ENCODE measurements at places on chromosomes 12 and 14.

GRCh38 chr14:25094171-25094907, 44.4 kb upstream of the STXBP6 start:
- H3K4me3 ChIP-seq = no peak overlapping the region
- no peaks in the 10 kb centered on the region for H3K27me3 ChIP-seq
- peaks cover 77% of the 10 kb centered on the region for H3K4me1 ChIP-seq
- H3K36me3 ChIP-seq = no peaks in the 10 kb centered on the region

DNA sequence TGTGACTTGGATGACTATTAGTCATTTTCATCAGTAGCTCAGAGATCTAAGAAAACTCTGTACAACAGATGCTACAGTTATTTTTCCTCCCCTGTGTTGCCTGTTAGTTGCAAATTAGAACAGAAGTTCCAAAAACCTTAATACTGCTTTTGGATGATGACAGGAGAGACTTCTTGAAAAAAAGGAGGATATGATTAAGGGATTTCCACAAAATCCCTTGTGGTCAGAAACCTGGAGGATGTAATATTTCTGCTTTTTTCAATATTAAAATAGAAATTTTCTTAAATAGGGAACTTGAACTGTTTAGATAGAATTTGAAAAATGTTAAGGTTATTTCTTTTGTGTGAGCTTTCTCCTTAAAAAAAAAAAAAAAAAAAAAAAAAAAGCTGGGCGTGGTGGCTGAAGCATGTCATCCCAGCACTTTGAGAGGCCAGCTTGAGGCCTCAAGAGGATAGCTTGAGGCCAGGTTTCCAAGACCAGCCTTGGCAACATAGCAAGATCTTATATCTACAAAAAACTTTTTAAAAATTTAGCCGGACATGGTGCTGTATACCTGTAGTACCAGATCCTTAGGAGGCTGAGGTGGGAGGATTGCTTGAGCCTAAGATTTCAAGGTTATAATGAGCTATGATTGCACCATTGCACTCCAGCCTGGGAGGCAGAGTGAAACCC, 14.1 kb downstream of the CMAS start:
- H3K27me3 ChIP-seq = no peaks in the 10 kb centered on the region
- H3K27ac ChIP-seq = no peak overlapping the region
- DNase-seq = no peak
- peaks cover 18% of the 10 kb centered on the region for H3K36me3 ChIP-seq

DNA sequence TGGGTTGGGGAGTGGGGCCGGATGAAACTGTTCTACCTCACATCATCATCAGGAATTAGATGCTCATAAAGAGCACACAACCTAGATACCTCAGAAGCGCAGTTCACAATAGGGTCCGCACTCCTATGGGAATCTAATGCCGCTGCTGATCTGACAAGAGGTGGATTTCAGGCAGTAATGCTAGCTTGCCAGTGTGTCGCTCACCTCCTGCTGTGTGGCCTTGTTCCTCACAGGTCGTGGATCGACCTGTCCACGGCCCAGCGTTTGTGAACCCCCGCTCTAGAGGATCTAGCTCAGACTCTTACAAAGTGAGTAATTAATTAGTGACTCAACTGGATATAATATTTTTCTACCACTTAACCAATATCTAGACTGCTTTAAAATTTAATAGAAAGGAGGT, 5.8 kb downstream of the PPP1R12A start:
- no peak overlapping the region for H3K27ac ChIP-seq
- H3K36me3 ChIP-seq = peaks cover 3% of the 10 kb centered on the region
- peaks cover 34% of the 10 kb centered on the region for H3K4me1 ChIP-seq
- DNase-seq = no peak
- no peaks in the 10 kb centered on the region for H3K27me3 ChIP-seq

- no peak overlapping the region for H3K4me3 ChIP-seq
- no peaks in the 10 kb centered on the region for H3K27me3 ChIP-seq
- peaks cover 10% of the 10 kb centered on the region for H3K36me3 ChIP-seq
Observed at GRCh38 chr14:64992328-64992885, 5.7 kb downstream of the FNTB start.

DNA sequence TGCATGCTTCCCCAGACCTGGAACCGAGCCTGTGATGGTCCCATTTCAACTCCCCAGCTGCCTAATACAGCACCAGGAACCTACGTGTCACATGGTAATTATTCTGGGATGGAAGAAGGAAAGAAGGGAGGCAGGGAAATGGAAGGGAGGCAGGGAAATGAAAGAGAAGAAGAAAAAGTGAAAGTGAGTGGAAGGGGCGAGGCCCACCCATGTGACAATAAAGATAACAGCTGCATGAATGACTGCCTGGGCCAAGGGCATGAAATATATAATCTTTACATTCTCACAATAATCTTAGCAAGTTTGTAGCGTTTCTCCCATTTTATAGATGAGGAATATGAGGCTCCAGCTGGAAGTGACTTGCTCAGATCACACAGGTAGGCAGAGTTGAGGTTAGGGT, 245.0 kb upstream of the PWP1 start:
- DNase-seq = no peak
- no peaks in the 10 kb centered on the region for H3K36me3 ChIP-seq
- peaks cover 9% of the 10 kb centered on the region for H3K4me1 ChIP-seq
